ENCODE measurements at places on chromosomes 6 and 20.

- DNase-seq: no peak
These were observed 128.5 kb downstream of the ALDH8A1 start for GRCh38 chr6:134821397-134821796.

DNA sequence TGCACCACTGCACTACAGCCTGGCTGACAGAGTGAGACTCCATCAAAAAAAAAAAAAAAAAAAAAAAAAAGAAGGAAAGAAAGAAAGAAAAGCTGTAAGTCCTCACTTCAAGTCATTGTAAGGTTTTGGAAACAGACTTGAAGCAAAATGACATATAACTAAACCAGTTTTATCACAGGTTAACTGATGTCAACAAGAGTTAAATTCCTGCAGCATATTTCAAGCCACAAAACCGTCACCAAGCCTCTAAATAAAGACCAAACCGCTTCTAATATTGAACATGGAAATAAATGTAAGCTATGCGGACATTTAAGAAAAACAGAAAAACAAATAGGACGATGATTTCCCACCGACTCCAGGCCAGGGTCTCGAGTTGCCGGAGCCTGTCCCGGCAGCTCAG lies 88.9 kb upstream of the RPS6KA2 start:
- no peak for DNase-seq

DNA sequence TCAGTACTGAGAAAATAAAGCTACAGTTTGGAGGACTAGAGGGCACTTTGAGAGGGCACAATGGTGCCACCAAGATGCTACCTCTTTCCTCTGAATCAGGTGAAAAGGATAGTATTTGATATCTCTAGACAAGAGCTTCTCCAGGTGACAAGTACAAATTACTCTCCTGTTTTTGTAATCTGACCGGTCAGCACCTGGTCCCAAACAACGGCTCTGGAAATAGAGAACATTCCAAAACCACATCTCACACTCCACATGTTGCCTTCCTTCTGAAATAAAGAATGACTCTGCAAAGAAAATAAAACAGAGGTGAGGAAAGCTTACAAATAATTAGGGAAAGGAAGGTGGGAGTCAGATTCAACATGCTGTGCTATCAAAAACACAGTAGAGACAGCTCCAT lies 51.3 kb upstream of the CITED2 start:
- DNase-seq: no peak

DNA sequence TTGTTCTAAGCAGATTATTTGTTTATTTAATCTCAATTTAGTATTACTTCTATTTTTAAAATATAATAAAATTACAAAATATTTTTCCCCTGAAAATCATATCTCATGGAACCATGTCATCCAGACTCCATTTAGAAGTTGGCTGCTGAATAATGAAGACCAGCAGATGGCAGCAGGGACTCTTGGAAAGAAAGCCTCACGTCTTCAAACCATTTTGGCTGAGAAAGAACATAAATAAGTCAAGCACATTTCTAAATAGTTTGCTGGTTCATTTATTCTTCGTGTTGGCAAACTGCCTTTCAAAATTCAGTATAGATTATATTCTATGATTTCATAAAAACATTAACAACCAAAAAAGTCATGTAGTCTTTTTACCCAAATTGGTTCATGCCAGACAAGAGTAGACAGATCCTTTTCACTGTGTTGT lies 71.7 kb downstream of the RCAN2 start:
- no peak for DNase-seq

DNA sequence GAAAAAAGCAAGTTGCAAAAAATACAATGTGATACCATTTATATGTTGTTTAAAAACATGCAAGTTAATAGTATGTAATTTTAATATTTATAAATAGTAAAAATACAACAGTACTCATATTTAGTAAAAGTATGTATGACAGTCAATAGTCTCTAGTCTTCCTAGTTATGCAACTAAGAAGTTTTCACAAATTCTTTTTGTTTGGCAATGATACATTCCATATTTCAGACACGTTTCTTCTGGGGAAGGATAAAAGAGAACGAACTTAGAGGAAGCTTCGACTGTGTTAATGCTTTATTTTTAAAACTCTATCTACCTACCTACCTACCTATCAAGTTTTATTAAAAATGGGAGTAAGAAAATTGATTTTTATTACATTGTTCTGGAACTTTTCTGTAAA lies 77.7 kb downstream of the UBE3D start:
- DNase-seq: no peak

GRCh38 chr6:53103993-53104675 lies 38.9 kb downstream of the FBXO9 start:
- no peak for DNase-seq

GRCh38 chr6:48563433-48563832 lies 452.4 kb upstream of the PTCHD4 start:
- DNase-seq: no peak
